ENCODE measurements at places on chromosomes 5 and 9. TPM values are rescaled to one million over a fixed set of nuclear protein-coding genes. Genes with fewer than 3 reads are reported as not detected.

PCDHGC5 gene
- 1.1 TPM for total RNA-seq

SLC28A3 gene
- total RNA-seq: not detected

EMB gene
- 0.59 TPM for total RNA-seq

CDO1 gene
- 2.6 TPM for total RNA-seq
